SJSA1 (cell line): ENCODE measurements at places on chromosomes 4 and X.

GRCh38 chrX:3216581-3217180, 129.8 kb downstream of the MXRA5 start:
- H3K4me3 ChIP-seq, result no peak overlapping the region
- H3K27ac ChIP-seq, result no peak overlapping the region
- no peaks in the 10 kb centered on the region for H3K36me3 ChIP-seq
- H3K4me1 ChIP-seq, result no peaks in the 10 kb centered on the region
- no peak for DNase-seq

- no peaks in the 10 kb centered on the region for H3K36me3 ChIP-seq
- H3K4me1 ChIP-seq, result peaks cover 16% of the 10 kb centered on the region
- no peaks in the 10 kb centered on the region for H3K27me3 ChIP-seq
Observed at GRCh38 chr4:152998861-152999260, 62.7 kb downstream of the FHDC1 start.

DNA sequence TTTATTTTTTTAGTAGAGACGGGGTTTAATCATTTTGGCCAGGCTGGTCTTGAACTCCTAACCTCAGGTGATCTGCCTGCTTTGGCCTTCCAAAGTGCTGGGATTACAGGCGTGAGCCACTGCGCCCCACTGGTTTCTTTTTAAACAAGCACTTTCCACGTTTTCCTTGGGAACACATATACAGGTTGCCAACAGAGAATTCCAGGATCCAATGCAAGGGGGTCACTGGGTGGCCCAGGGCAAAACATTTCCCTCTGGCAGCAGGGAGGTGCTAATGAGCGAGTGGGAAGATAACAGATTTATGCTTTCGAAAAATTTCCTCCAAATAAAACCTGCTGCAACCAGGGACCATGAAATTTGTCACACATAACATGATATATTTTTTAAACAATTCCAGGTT, 41.1 kb downstream of the ADRA2C start:
- H3K27ac ChIP-seq, result no peak overlapping the region
- peaks cover 12% of the 10 kb centered on the region; the same call in 1 of the 2 replicates for H3K27me3 ChIP-seq
- H3K4me1 ChIP-seq, result no peaks in the 10 kb centered on the region
- DNase-seq, result no peak
- no peak overlapping the region for H3K4me3 ChIP-seq

DNA sequence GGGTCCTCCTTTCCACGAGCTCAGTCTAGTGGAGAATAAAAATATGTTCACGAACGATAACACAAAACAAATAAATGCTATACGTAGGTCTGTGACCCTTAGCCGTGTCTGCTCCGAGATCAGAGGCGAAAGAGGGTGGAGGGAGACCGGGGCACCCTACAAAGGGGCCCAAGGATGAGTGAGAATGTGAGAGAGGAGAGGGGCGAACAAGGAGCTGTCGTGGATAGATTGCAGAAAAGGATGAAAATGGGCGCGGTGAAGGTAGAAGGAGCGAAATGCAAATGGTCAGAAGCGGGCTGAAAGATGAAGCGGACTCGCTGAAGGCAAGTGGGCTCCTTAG, 6.2 kb upstream of the ZBTB33 start:
- H3K4me1 ChIP-seq, result peaks cover 5% of the 10 kb centered on the region; the same call in 1 of the 2 replicates
- peaks cover 3% of the 10 kb centered on the region; the same call in 1 of the 2 replicates for H3K36me3 ChIP-seq
- H3K27ac ChIP-seq, result peak overlapping the region; percentile 84
- peak overlapping the region; percentile 65 for H3K4me3 ChIP-seq

- no peak overlapping the region for H3K4me3 ChIP-seq
- H3K27ac ChIP-seq, result no peak overlapping the region
- 0 out of 2 replicates have a peak, but pooled peaks cover 4% of the 10 kb centered on the region for H3K4me1 ChIP-seq
- peaks cover 8% of the 10 kb centered on the region for H3K36me3 ChIP-seq
- no peak for DNase-seq
Observed at GRCh38 chr4:105712766-105713165, 4.2 kb downstream of the GSTCD start.

DNA sequence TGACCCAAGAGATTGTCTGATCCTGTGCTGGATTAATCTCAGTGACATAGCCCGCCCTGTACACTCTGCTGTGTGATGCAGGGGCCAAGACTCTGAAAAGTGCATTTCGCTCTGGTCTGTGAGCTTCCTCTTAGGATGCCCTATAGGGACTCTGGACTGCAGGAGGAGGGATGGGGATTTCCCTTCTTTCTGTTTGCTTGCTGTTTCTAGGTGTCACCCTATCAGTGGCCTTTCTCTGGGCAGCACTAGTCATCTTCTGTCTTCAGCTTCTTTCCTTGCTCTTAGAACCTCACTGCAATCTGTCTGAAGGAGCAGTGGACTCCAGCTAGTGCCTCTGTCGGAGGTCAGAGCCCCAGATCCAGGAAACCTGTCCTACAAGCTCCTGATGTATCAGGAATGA, 34.5 kb upstream of the SCRG1 start:
- no peaks in the 10 kb centered on the region for H3K4me1 ChIP-seq
- no peak overlapping the region for H3K4me3 ChIP-seq
- no peaks in the 10 kb centered on the region for H3K36me3 ChIP-seq
- no peak for DNase-seq
- no peaks in the 10 kb centered on the region; the same call in 1 of the 2 replicates for H3K27me3 ChIP-seq

DNA sequence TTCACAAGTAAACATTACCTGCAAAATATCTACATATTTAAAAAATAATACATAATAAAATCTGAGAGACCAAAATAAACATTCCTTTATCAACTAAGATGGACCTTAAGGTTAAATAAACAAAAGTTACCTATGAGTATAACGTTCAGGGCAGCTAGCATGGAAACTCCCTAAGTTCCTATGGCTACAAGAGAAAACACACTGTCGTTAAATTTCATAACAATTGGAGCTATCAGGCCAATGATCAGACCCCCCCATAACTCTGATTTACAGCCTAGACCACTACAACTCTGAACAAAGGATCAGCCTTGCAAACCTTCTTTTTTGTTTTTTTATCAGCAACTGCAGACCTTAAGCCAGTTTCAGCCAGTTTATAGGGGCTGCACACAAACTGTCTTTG, 1418.4 kb downstream of the PCDH18 start:
- H3K4me1 ChIP-seq, result no peaks in the 10 kb centered on the region
- no peaks in the 10 kb centered on the region for H3K27me3 ChIP-seq
- no peak for DNase-seq
- no peak overlapping the region for H3K4me3 ChIP-seq
- H3K36me3 ChIP-seq, result no peaks in the 10 kb centered on the region

- no peaks in the 10 kb centered on the region for H3K4me1 ChIP-seq
- H3K36me3 ChIP-seq, result no peaks in the 10 kb centered on the region
- H3K4me3 ChIP-seq, result no peak overlapping the region
- no peak for DNase-seq
- no peak overlapping the region for H3K27ac ChIP-seq
Observed at GRCh38 chr4:162912482-162912881, 254.2 kb downstream of the NAF1 start.

DNA sequence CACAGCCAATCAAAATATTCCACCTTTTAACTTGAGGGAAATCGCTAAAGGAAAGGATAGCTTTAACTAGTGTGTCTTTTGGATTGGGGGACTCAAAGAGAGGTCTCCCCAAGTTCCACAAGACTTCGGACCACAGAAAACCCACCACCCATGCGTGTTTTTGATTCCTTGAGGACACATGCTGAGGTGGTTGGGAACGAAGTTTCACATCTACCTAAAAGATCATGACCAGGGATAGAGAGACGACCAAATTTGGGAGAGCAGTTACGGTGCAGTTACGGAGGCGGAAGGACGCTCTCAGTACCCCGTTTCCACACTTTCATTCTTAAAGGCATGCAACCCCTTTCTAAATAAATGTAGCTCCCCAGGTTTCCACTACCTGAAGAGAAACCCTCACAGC, 1.1 kb downstream of the PCYT1B start:
- H3K36me3 ChIP-seq, result no peaks in the 10 kb centered on the region
- H3K27ac ChIP-seq, result no peak overlapping the region
- no peaks in the 10 kb centered on the region for H3K27me3 ChIP-seq
- no peaks in the 10 kb centered on the region for H3K4me1 ChIP-seq
- no peak for DNase-seq
- no peak overlapping the region for H3K4me3 ChIP-seq

DNA sequence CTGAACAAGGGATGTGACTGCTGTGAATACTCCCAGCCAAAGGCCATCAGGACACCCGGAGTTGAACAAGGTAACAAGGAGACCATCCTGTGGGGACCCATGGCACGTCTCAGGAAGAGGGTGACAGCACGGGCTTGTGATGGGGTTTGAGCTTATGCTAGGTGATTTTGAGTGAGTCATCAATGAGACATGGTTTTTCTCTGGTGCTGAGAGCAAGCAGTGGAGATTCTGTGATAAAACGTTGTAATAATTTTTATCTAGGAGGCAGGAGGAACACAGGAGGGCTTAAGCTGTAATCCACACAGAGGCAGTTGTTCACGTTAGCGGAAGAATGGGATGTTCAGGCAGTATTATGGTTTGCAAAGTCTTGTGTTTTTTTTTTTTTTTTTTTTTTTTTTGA, 36.0 kb downstream of the TRIML1 start:
- H3K27me3 ChIP-seq, result no peaks in the 10 kb centered on the region
- H3K4me3 ChIP-seq, result no peak overlapping the region
- H3K36me3 ChIP-seq, result no peaks in the 10 kb centered on the region
- no peaks in the 10 kb centered on the region for H3K4me1 ChIP-seq

- no peak overlapping the region for H3K4me3 ChIP-seq
- H3K27ac ChIP-seq, result no peak overlapping the region
- no peaks in the 10 kb centered on the region for H3K4me1 ChIP-seq
- H3K27me3 ChIP-seq, result no peaks in the 10 kb centered on the region
- DNase-seq, result no peak
Observed at GRCh38 chrX:72368796-72369195, 63.1 kb upstream of the CITED1 start.

DNA sequence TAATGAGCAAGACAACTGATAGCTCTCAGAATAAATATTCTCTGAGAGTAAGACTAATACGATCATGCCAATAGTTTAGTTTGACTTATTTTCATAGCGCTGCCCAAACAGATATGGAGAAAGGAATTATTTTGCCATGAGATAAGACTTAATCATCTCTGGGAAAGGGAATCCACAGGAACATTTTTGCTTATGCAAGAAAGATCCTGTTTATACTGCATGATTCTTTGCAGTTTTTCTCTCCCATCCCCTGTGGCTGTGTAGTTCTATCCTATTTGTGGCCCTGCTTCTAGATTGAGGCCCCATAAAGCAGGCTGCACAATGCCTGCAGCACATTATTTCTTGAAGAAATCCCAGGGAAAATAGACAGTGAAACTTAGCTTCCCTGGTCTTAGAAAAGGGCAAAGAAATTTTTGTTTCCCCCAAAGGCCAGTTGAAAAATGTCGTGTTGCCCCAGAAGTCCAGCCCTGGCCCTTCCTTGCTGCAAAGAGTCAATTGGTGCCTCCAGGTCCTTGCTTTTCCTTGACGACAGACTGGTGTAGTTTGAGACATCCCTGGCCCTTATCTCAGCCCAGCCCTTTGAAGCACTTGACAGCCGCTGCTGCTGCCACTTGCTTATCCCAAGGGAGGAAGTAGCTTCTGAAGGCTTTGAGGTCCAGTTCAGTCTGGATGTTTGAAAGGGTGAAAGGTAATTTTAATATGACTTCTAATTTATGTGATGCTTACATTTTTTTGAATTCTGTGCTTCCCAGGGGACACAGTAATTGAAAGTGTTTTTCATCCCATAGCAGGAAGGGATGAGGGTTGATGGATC, 45.0 kb upstream of the SH3RF1 start:
- no peak overlapping the region for H3K27ac ChIP-seq
- no peaks in the 10 kb centered on the region for H3K36me3 ChIP-seq
- H3K4me1 ChIP-seq, result peaks cover 25% of the 10 kb centered on the region

- H3K27me3 ChIP-seq, result no peaks in the 10 kb centered on the region
- no peak overlapping the region for H3K4me3 ChIP-seq
- no peaks in the 10 kb centered on the region for H3K36me3 ChIP-seq
- H3K27ac ChIP-seq, result no peak overlapping the region
- H3K4me1 ChIP-seq, result no peaks in the 10 kb centered on the region
Observed at GRCh38 chrX:73262991-73263390, 48.3 kb upstream of the NAP1L2 start.

GRCh38 chr4:35105486-35105885, 1138.8 kb downstream of the ARAP2 start:
- no peak overlapping the region for H3K4me3 ChIP-seq
- H3K27me3 ChIP-seq, result no peaks in the 10 kb centered on the region
- H3K27ac ChIP-seq, result no peak overlapping the region
- no peaks in the 10 kb centered on the region for H3K4me1 ChIP-seq
- DNase-seq, result no peak

GRCh38 chr4:2689825-2690700, 66.1 kb downstream of the TNIP2 start:
- peaks cover 46% of the 10 kb centered on the region for H3K4me1 ChIP-seq
- peaks cover 22% of the 10 kb centered on the region for H3K36me3 ChIP-seq
- peak; percentile 76 for DNase-seq
- H3K4me3 ChIP-seq, result no peak overlapping the region

DNA sequence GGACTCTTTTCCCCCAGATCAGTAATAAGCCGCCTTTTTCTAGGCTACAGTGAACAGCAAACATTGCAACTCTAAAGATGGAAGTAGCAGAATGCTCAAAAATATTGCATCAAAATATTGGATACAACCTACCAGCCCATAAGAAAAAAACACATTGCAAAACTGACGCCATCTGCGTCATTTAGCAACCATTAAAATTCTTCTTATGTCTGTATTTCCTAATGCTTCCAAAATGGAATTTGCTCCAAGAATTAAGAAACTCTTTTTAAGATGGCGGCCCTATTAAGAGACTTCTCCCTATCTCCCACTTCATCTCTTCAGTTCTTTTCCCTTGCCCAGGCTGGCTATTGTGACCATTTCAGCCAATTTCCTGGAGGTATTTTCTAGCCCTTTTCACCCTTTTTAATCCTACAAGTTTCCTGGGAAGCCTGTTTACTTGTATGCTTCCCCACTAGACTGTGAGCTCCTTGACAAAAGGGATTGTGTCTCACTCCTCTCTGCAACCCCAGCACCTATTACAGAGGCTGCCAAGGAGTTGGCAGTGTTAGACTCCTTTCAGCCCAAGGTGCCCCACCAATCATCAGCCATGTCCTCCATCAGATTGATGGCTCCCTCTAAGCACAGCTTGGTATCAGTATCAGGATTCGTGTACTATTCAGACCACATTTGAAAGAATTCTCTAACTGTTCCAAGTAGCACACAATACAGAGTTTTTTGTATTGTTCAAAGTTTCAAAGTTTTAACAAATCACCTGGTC, 4.4 kb downstream of the GPC3 start:
- H3K4me3 ChIP-seq, result no peak overlapping the region
- no peaks in the 10 kb centered on the region for H3K36me3 ChIP-seq
- DNase-seq, result no peak
- peaks cover 16% of the 10 kb centered on the region for H3K4me1 ChIP-seq
- no peak overlapping the region for H3K27ac ChIP-seq
